ENCODE measurements at places on chromosomes 5 and 9. TPM values are rescaled to one million over a fixed set of nuclear protein-coding genes. Genes with fewer than 3 reads are reported as not detected.

GRCh38 chr5:150523472-150524350, 15.8 kb downstream of the NDST1 start:
- DNase-seq: no peak

GRCh38 chr5:139930406-139930805, 112.7 kb downstream of the NRG2 start:
- DNase-seq: no peak

Gene ZFP2
- 2.9 TPM for total RNA-seq

Gene MYMK
- not detected for total RNA-seq

Gene CER1
- not detected for total RNA-seq

Gene PCDHGA5
- total RNA-seq: 0.58 TPM
